Gastroesophageal sphincter (tissue), 4 donors: ENCODE measurements at places on chromosomes 5 and 9. TPM values are rescaled to one million over a fixed set of nuclear protein-coding genes. Genes with fewer than 3 reads are reported as not detected.

The IL9 gene
- not detected for total RNA-seq

The PCDHGA5 gene
- 12.5 TPM for total RNA-seq

The FGF10 gene
- 2.0 TPM for total RNA-seq

The TLX3 gene
- total RNA-seq: not detected

The HTR1A gene
- not detected for total RNA-seq

The PLAA gene
- 33.4 TPM for total RNA-seq

The LCN9 gene
- not detected for total RNA-seq

The RAB3C gene
- 2.7 TPM for total RNA-seq

The AK6 gene
- 12.9 TPM for total RNA-seq

The ARSI gene
- 3.1 TPM for total RNA-seq

The UGT3A2 gene
- not detected for total RNA-seq

The NFIB gene
- total RNA-seq: 67.3 TPM

The NCS1 gene
- total RNA-seq: 231 TPM

The PCDHB10 gene
- 4.2 TPM for total RNA-seq

The MEIKIN gene
- not detected for total RNA-seq

The MAP3K1 gene
- 7.8 TPM for total RNA-seq

The PLPP7 gene
- total RNA-seq: 11.2 TPM

The COMMD10 gene
- total RNA-seq: 48.3 TPM

The CORO2A gene
- 4.8 TPM for total RNA-seq

The DRD1 gene
- not detected for total RNA-seq

The FBXL7 gene
- total RNA-seq: 22.1 TPM

The SMIM27 gene
- total RNA-seq: 12.5 TPM
